ENCODE measurements at places on chromosomes 6 and 20. TPM values are rescaled to one million over a fixed set of nuclear protein-coding genes. Genes with fewer than 3 reads are reported as not detected.

GRCh38 chr20:46135856-46136633, 17.9 kb downstream of the CD40 start:
- no peak for DNase-seq

Gene HRH3
- total RNA-seq, result not detected

GRCh38 chr6:36120539-36120938, 9.8 kb upstream of the MAPK13 start:
- DNase-seq, result no peak

- no peak for DNase-seq
Measured at GRCh38 chr6:158666628-158667359, 16.9 kb downstream of the SYTL3 start.

Measured in glomerular endothelial cell (primary cell).